GM12878 (cell line): ENCODE measurements at places on chromosomes 16 and 17. TPM values are rescaled to one million over a fixed set of nuclear protein-coding genes. Genes with fewer than 3 reads are reported as not detected.

TP53TG3F gene
- polyA plus RNA-seq = not detected in 2 replicates

DNA sequence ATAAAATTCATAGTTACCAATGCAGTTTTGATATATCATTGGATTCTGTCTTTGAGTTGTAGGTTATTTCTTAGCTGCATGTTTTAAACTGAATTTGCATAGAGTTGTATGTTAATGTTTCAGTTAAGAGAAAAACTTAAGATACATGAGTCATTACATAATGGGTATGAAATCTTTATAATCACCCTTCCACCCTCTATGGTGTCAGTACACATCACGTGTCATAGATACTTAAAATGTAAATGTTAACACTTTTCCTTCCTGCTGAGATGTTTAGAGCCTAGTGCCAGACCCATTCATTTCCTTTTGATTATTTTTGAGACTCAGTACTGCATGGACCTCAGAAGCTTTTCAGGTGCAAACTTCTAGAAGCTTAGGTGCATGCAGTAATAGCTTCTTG lies 20.5 kb downstream of the ZNF207 start:
- no peak for DNase-seq
- peaks cover 12% of the 10 kb centered on the region for H3K36me3 ChIP-seq
- H3K4me3 ChIP-seq = no peak overlapping the region
- H3K27ac ChIP-seq = no peak overlapping the region
- H3K27me3 ChIP-seq = no peaks in the 10 kb centered on the region

DNA sequence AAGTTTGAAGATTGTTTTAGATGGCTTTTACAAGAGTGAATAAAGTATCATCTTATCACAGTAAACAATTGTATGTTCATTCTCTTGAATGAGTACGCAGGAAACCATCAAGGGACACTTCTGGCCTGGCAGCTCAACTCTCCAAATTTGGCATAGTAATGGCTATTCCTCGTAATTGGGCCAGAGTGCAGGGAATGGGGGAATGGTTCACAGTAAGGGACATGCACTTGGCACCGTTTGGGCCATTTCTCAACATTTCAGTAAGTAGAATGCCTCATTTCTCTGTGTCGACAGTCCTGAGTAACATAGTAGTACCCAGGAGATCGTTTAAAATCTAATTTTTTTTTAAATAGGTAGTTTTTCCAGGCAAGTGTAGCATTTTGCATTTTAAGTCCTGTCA lies 309.6 kb downstream of the KCNJ2 start:
- H3K27ac ChIP-seq = no peak overlapping the region
- no peaks in the 10 kb centered on the region for H3K27me3 ChIP-seq
- H3K36me3 ChIP-seq = no peaks in the 10 kb centered on the region
- no peak for DNase-seq

DNA sequence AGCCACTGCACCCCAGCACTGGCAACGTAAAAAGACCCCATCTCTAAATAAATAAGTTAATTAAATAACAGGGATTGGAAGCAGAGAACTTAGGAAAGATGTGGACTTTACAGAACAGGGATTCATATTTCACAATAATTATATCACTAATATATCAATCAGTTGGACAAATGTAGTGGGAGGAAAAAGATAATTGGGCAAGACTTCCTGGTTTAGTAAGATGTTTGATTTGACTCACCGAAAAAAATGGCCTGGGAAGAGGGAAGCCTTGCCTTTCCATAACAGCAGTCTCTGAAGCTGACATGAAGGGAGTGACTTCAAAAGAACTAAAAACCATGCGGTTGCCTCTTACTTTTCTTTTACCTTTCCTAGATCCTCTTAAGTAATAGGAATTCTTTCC lies 15.2 kb upstream of the C17orf78 start:
- H3K4me1 ChIP-seq = peaks cover 12% of the 10 kb centered on the region
- DNase-seq = no peak
- no peaks in the 10 kb centered on the region for H3K36me3 ChIP-seq
- no peaks in the 10 kb centered on the region for H3K27me3 ChIP-seq
- no peak overlapping the region for H3K27ac ChIP-seq

TNS4 gene
- polyA plus RNA-seq = 0.23 and 0.79 TPM in 2 replicates

GRCh38 chr17:77825621-77826020 lies 132.9 kb upstream of the TNRC6C start:
- no peak overlapping the region for H3K4me3 ChIP-seq
- H3K27me3 ChIP-seq = no peaks in the 10 kb centered on the region
- no peak overlapping the region for H3K27ac ChIP-seq
- H3K36me3 ChIP-seq = no peaks in the 10 kb centered on the region

DNA sequence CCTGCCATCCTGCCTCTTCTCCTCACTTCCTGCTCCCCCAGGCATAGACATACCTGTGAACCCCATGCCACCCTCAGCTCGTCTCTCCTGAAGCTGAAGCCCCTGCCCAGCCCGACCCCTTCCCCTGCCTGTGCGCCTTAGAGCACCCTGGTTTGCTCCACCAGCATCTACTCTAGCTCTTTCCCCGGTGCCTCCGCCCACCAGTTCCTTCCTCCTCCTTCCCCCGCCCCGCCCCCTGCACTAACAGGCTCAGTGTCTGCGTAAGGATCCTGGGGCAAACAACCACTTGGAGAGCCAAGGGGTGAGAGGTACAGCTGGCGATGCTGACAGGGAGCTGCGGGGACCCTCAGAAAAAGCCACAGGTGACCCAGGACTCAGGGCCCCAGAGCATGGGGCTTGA lies 1.9 kb downstream of the GPR142 start:
- no peak overlapping the region for H3K4me3 ChIP-seq
- H3K27ac ChIP-seq = no peak overlapping the region
- H3K36me3 ChIP-seq = no peaks in the 10 kb centered on the region
- no peak for DNase-seq
- no peaks in the 10 kb centered on the region for H3K27me3 ChIP-seq

NAGPA gene
- 8.4 and 9.3 TPM in 2 replicates for polyA plus RNA-seq

ZG16 gene
- not detected in 2 replicates for polyA plus RNA-seq

DNA sequence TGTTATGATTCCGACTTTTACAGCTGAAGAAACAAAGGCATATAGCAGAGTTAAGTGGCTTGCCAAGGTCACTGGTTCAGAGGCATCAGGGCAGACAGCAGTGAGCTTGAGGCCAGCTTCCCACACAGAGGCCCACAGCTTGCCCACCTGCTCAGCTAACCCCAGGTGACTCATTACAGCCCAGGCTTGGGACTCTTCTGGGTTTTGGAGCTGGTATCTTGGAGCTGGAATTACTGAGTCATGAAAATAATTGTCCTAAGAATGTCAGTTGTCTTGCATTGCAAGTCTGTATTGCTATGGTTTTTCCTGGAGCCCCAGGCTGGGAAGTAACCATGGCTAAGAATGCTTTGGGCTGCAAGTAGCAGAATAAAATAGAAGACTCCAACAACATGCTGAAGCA lies 32.4 kb upstream of the IRX3 start:
- H3K27ac ChIP-seq = no peak overlapping the region
- H3K27me3 ChIP-seq = no peaks in the 10 kb centered on the region
- no peaks in the 10 kb centered on the region for H3K36me3 ChIP-seq
- H3K4me3 ChIP-seq = no peak overlapping the region
- no peaks in the 10 kb centered on the region for H3K4me1 ChIP-seq
- no peak for DNase-seq

DNA sequence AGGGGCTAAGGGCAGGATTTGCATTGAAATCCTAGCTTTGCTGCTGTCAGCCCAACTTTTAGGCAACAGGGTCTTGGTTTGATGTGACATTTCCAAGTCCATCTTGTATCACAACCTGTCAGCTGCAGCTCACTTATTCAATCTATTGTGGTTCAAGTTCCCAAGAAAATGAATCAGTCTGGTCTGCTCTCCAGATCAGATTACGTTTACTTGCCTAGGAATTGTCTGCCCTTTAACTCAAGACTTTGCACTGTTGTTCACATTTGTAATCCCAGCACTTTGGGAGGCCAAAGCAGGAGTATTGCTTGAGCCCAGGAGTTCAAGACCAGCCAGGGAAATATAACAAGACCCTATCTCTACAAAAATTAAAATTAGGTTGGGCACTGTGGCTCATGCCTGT lies 10.0 kb downstream of the STX4 start:
- peaks cover 12% of the 10 kb centered on the region; the same call in 1 of the 2 replicates for H3K36me3 ChIP-seq
- no peak overlapping the region for H3K4me3 ChIP-seq
- no peak overlapping the region for H3K27ac ChIP-seq

- no peaks in the 10 kb centered on the region for H3K36me3 ChIP-seq
- peak; percentile 90 for DNase-seq
- H3K27me3 ChIP-seq = no peaks in the 10 kb centered on the region
- peaks cover 47% of the 10 kb centered on the region for H3K4me1 ChIP-seq
These were observed 4.7 kb downstream of the ITGAE start for GRCh38 chr17:3796110-3796821.
